GM23248 (cell line): ENCODE measurements at places on chromosomes 7 and 10. TPM values are rescaled to one million over a fixed set of nuclear protein-coding genes. Genes with fewer than 3 reads are reported as not detected.

DNA sequence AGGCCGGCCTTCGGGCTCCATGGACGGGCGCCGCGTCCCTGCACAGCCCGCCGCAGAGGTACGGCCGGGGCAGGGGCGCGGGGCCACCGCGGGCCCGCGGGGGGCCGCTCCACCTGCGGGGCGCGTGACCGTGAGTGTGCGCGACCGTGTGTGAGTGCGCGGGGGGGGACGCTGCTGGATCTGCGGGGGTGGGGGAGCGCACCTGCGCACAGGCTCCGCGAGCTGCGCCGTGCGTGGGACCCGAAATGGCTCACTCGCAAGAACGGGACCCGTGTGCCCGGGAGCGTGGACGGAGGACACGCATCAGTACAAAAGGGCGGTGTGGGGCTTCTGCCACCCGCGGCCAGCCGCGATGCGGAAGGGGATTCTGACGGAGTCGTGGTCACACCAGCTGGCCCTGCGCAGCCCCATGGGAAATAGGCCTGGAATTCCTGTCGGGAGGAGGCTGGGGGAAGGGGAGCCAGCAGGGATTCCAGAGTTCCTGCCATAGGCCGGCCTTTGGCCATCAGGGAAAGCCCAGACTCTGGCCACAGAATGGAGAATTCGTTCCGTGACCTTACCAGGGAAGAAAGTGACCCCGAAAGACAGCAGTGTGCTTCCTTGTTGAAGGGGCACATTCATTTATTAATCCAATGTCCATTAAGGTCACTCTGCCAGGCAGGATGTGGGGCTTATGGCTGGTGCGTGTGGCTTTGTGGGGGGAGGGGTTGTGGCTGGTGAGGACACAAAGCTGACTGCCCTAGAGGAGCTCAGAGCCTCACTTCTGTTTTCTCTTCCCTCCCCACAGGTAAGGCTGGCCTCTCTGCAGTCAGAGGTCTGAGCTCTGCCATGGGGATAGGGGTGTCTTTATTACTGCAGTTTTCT lies 494 bp downstream of the REPIN1 start:
- H3K27me3 ChIP-seq: no peaks in the 10 kb centered on the region
- peak overlapping the region; percentile 89 for H3K4me3 ChIP-seq
- peak; percentile 64 for DNase-seq
- H3K27ac ChIP-seq: peak overlapping the region; percentile 18

DNA sequence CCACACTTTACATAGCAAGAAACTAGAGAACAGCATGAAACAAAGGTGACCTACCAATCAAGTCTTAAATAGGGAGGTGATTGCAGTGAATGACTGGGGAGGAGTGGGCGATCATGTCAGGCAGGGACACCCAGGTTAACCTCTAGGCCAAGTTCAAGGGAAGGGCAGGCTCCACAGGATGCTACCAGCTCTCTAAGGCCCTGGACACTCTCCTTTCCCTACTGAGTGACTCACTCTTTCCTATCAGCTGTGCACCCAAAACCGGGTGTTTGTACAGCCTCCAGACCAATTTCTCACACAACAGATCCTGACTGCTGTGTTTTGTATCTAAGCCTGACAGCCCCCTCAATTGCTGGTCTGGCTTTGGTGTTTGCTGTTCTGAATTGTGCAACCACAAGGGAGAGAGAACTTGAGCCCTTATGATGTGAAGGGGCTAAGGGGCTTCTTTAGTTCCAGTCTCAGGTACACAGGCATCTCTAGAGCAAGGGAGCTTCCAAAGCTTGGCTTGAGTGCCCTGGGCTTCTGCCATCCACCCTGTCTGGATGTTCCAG lies 107.8 kb downstream of the TBXAS1 start:
- H3K4me3 ChIP-seq: no peak overlapping the region
- no peaks in the 10 kb centered on the region for H3K36me3 ChIP-seq
- DNase-seq: peak; percentile 88
- peaks cover 5% of the 10 kb centered on the region; the same call in 1 of the 2 replicates for H3K4me1 ChIP-seq

DNA sequence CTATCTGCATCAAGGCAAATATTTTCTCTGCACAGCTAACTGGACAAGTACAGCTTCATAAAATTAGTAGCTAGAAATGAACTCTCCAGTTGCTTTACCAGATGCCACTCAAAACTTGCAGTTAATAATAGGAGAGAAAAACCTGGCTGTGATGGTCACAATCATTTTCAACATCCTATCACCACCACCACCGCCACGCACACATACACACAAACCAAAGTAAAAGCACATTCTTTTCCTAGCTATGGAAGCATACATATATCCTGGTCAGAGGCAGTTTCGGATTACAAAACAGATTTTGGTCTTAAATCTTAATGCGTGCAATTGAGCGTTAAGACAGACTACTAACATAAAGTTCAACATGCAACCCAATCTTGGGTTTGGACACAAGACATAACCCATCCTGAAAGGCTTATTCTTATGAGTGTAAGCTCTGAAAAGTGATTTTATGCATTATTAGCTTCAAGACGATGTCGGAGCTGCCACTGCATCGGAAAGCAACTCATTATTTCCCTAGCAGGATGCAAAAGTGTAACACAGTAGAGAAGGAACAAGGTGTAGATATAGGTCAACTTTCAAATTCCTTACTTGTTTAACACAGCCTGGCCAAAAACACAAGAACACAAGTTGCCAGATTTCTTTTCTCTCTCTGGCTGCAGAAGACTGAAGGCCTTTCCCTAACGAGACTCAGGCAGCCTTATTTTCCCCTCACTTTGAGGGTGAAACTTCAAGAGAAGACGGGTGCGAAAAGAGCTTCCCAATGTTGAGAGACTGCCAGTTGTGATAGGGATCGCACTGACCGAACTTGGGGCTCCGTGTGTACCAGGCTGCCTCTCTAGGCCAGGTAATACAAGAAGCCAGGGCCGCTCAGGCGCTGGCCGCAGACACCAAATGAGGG lies 1.2 kb downstream of the CACUL1 start:
- H3K4me3 ChIP-seq: peak overlapping the region; percentile 94
- DNase-seq: peak; percentile 48
- no peaks in the 10 kb centered on the region for H3K36me3 ChIP-seq

DNA sequence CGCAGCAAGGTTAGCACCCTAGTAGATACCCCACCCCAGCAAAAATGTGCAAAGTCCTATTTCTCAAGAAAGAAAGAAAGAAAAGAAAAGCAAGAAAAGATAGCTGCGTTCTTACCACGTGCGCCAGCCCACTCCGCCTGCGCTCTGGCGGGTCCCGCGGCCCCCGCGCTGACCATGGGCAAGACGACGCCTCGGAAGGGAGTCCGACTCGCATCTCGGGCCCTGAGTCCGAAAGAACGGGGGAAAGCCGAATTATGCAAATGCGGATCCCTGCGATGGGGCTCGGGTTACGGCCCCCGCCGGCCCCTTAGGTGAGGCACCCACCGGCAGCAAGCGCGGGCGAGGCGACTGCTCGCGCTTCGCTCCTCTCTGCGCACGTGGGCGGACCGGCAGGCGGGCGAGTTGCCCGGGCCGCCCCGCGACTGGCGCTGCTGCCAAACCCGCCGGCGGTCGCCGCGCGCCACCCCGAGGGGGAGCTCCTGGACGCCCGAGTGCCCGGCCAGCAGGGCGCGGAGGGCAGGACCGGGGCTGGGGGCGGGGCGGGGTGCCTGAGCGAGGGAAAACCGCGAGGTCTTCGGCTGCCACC lies 2.4 kb upstream of the EGR2 start:
- no peak overlapping the region for H3K27ac ChIP-seq
- peak; percentile 51 for DNase-seq
- peak overlapping the region; percentile 88 for H3K4me3 ChIP-seq
- H3K36me3 ChIP-seq: no peaks in the 10 kb centered on the region
- 0 out of 2 replicates have a peak, but pooled peaks cover 4% of the 10 kb centered on the region for H3K27me3 ChIP-seq

DNA sequence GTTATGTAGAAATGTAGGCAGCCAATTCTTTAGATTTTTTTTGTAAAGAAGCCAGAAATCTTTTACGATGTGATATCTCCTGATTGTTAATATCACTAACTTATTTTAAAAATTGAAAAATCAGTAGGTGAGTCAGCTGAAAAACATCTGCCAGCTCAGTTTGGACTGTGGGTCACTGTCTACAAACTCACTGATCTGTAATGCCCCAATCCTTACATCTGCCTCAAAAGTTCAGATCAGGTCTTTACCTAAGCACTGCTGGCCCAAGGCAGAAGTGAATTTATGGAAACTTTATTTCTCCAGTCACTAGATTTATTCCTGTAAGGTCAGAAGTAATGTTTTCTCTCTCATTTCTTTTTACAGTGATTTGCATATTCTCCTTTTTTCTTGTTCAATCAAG lies 31.0 kb upstream of the FAM13C start:
- H3K4me3 ChIP-seq: no peak overlapping the region
- peaks cover 17% of the 10 kb centered on the region for H3K4me1 ChIP-seq
- H3K27ac ChIP-seq: no peak overlapping the region
- DNase-seq: peak; percentile 35

Gene SLC18A2
- total RNA-seq: not detected in 2 replicates

Gene LHFPL3
- total RNA-seq: not detected in 2 replicates

Gene GJD4
- total RNA-seq: not detected in 2 replicates

Gene PRLHR
- total RNA-seq: not detected in 2 replicates

Gene GPR26
- not detected in 2 replicates for total RNA-seq
